ENCODE measurements at places on chromosomes 7 and 10.

- DNase-seq = peak; percentile 1
Measured at GRCh38 chr10:97960269-97961056, 70.0 kb downstream of the CRTAC1 start.

DNA sequence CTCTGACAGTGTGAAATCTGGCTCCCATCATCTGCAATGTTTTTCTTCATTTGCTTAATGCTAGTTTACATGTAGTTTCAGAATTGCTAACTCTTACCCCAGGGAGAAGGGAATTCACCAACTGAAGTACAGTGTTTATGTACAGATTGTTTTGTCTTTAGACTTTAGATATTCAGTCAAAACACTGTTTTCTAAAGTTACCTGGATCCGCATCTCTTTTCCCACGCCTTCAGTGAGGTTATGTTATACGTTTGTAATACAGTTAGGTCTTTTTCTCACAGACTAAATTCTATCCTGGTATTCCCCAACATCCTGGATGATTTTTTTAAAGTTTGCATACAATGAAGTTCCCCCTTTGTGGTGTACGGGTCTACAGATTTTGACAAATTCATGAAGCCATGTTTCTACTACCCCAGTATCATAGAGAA is 3.2 kb upstream of the LYZL1 start:
- no peak for DNase-seq

DNA sequence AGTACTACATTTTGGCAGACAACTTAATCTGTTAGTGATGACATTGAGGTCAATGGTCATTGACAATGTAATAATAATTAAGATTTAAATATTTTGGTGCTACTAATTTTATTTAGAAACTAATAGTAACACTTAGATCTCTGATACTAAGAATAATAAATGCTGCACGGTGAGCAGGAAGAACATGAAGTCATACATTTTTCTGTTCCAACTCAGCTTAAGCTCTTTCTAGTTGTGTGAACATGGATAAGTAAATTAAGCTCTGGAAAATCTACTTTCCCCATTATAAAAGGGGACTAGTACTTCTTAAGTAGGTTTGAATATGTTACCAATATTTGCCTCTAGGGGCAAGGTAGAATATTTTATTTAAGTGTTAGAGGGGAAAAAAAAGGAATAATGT is 65.9 kb upstream of the MEOX2 start:
- no peak for DNase-seq

DNA sequence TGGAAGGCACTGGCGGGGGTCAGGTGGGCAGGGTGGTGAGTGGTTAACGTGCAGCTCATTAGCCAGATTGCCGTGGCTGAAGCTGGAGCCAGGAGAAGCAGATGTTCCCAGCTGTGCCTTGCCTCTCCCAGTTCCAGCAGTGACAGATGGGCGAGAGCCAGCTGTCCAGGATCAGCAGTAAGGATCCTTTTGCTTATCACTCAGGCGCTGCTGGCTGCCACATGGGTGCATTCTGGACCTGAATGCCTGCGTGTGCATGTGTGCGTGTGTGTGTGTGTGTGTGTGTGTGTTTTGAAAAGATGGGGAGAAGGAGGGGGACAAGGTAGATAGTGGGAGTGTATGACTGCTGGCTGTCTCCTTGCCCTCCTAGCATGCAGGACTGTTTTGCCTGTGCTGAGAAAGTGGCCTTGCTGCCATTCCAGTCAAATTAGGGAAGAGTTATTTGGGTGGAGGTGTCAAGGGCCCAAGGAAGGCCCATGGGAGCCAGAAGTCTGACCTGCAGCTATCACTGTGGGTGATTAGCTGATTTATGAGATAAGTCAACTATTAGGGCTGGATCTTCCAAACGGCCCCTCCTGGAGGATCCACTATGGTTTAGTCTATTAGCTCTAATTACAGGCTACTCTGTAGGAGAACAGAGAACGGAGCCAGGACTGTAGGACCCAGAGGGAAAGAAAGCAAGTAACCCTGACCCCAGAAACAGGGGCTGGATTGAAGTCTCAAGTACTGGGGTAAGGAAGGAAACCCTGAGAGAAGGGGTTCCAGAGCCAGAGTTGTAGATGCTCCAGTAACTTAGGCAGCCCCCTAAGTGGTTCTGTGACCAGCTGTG is 3.3 kb downstream of the EPHA1 start:
- no peak for DNase-seq

- DNase-seq = no peak
Measured at GRCh38 chr10:131739206-131739605, 161.6 kb upstream of the PPP2R2D start.

- DNase-seq = peak; percentile 68
Measured at GRCh38 chr10:74799721-74800221, 26.6 kb upstream of the KAT6B start.

GRCh38 chr10:103745341-103746247 is 109.8 kb downstream of the SH3PXD2A start:
- no peak for DNase-seq

GRCh38 chr7:147044941-147045340 is 928.3 kb downstream of the CNTNAP2 start:
- DNase-seq = no peak

DNA sequence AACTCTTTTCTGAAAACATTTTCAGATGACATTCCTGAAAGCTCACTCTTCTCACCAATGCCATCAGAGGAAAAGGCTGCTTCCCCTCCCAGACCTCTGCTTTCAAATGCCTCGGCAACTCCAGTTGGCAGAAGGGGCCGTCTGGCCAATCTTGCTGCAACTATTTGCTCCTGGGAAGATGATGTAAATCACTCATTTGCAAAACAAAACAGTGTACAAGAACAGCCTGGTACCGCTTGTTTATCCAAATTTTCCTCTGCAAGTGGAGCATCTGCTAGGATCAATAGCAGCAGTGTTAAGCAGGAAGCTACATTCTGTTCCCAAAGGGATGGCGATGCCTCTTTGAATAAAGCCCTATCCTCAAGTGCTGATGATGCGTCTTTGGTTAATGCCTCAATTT is 16.5 kb downstream of the ANLN start:
- peak; percentile 66 for DNase-seq

- no peak for DNase-seq
Measured at GRCh38 chr10:29012926-29013554, 275.8 kb upstream of the LYZL1 start.

DNA sequence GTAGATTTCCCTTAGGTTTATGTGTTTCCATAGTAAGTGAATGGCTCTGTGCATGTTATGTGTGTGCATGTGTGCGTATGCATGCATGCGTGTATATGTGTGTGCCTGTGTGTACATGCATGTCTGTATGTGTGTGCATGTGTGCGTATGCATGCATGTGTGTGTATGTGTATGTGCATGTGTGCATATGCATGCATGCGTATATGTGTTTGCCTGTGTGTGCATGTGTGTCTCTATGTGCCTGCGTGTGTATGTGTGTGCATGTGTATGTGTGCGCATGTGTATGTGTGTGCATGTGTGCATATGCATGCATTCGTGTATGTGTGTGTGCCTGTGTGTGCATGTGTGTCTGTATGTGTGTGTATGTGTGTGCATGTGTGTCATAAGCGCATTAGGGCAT is 98.8 kb upstream of the AGBL3 start:
- no peak for DNase-seq

DNA sequence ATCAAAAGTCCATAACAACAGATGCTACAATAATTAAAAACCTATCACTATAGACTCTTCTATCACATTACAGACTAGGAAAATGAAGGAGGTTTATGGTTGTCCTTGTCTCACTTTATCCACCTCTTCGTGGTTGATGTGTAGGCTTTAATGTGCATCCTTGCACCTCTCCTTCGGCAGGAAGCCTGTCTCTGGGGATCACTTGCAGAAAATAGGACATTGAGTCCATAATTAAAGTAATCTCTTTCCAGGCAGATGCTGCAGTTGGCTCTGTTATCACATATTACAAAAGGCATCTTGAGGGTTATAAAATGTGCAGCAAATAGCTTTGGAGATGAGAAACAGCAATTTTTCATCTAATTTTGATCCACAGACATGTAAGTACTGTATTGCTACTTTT is 168.4 kb downstream of the RELN start:
- no peak for DNase-seq

GRCh38 chr10:121291823-121292222 is 306.4 kb downstream of the FGFR2 start:
- DNase-seq = no peak

DNA sequence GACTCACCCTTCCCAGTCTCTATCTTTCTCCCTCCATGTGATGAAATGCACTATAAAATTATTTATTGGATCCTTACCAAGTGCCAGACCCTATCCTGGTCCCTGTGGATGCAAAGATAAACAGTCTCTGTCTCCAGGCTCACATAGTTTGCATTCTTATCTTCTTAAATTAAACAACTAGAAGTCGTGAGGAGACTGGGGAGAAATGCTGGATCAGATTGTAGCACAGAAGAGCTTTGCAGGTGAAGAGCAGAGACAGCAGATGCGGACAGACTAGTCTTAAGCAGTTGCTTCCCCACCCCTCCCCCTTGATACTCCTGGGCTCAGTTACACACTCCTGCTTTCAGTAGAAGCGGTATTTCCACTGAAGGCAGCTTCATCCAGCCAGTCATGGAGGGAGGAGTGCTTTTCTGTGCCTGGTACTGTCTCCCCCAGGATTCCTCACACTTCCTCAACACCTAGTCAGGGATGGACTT is 20.8 kb upstream of the CDK1 start:
- peak; percentile 59 for DNase-seq

DNA sequence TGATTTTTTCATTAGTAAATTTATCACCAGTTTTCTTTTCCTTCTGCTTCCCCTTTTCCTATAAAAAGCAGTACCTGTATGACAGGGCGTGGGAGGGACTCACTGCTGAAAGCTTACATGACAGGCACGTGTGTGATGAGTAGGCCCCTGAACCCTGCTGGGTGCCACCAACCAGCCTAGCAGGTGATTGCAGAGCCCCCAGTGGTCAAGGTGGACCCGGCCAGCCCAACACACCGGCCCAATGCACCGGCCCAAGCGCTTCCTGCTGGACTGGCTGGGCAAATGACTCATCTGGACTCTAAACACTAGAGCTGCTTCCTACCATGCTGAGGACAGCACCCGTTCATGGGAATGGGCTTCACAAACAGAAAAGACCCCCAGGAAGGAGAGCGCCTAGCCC is 89.8 kb upstream of the TMEM72 start:
- DNase-seq = no peak

DNA sequence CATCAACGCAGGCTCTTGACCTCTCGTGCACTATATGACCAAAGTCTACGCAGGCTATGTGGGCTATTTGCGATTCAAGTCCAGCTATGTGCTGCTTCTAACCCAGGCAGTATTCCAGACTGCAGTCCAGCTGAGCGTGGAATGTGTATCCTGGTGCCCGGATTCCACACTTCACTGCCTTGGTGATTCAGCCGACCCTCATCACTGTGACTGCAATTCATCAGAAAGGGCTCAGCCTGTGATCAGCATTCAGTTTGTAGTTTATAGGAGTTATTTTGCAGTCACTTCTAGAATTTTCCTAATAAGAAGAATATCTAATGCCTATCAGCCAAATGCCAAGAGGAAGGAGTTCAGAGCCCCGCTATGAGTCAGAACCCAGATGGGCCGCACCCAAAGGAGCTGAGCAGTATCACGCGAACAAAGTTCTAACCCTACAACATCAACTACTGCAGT is 119.8 kb upstream of the LANCL2 start:
- peak; percentile 74 for DNase-seq

DNA sequence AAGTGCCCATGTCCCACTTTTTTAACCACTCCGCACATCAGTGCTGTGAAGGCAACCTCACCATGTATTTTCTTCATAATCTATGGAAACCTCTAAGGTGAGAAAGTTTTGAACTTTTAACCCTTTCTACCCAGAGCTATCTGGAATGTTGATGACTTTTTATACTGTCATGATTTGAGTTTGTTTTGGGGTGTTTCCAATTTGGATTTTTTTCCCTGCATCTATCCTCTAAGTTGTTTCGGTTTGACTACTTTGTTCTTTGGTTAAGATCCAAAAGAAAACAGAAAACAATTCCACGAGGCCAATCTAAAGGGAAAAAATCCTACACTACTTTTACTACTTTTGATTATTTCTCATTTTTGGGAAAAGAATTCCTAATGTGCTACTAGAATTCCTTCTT is 279.7 kb downstream of the USP6NL start:
- DNase-seq = no peak

GRCh38 chr10:125213541-125214282 is 53.3 kb upstream of the CTBP2 start:
- DNase-seq = no peak

DNA sequence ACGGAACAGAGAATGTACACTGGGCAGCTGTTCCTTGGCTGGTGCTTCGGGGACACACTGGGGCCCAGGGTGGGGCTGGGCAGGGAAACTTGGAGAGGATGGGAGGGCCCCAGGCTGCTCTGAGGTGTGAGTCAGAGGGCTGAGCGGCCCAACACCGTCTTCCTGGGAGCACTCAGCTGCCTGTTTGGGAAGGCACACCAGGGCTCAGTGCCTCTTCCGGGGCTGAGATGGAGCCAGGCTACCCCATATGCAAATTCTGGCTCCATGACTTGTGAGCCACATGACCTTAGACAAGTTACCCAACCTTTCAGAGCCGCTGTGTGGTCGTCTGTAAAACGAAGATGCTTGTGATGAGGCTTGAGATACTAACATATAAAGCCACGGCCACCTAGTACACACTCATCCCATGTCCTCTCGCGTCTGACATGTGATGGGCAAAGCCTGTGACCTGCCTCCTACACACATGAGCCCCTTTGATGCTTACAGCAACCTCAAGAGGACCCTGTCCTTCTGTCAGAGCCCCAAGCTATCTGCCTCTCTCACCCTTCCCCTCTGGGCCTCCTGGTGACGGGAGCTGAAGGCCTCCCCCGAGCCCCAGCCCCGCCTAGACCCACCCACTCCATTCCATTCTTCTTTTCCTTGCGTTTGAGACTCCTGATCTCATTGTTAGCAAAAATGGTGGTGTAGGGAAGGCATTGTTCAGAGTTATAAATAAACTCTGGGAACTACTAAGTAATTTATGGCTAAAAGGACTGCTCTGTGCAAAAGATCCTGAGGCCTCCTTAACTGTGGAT is 26.1 kb downstream of the KLRG2 start:
- DNase-seq = peak; percentile 43

DNA sequence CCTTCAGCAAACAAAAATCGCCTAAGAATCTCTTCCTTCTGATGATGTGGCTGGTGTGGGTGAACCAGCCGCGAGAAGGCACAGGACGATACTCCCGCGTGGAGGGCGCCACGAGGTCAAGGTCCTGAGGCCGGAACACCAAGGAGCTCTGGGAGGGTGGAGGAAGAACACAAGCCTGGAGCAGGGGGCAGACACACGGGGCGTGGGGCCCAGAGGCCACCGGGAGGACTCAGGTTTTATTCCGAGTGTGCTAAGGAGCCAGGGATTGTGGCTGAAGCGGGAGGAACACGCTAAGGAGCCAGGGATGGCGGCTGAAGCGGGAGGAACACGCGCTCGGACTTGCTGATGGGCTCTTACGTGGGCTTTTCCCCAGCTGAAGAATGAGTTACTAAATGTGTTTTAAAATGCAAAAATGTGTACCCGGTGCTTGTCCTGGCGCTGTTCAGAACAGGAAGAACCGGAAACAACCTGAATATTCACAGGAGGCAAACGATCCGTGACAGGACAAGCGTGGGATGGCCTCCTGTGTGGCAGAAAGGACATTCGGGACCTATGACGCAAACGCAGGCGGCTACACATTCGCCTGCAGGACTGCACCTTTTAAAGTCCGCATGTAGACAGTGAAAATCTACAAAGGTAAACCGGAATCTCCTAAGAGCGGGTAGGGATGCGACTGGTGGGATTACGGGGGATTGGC is 64.0 kb downstream of the MAD1L1 start:
- no peak for DNase-seq

- no peak for DNase-seq
Measured at GRCh38 chr10:132850246-132850645, 64.3 kb upstream of the NKX6-2 start.

All from amniotic epithelial cell (primary cell).